CD4-positive, alpha-beta T cell treated with Interleukin-4 for 1 hour (primary cell): ENCODE measurements at places on chromosomes 5 and 9.

DNA sequence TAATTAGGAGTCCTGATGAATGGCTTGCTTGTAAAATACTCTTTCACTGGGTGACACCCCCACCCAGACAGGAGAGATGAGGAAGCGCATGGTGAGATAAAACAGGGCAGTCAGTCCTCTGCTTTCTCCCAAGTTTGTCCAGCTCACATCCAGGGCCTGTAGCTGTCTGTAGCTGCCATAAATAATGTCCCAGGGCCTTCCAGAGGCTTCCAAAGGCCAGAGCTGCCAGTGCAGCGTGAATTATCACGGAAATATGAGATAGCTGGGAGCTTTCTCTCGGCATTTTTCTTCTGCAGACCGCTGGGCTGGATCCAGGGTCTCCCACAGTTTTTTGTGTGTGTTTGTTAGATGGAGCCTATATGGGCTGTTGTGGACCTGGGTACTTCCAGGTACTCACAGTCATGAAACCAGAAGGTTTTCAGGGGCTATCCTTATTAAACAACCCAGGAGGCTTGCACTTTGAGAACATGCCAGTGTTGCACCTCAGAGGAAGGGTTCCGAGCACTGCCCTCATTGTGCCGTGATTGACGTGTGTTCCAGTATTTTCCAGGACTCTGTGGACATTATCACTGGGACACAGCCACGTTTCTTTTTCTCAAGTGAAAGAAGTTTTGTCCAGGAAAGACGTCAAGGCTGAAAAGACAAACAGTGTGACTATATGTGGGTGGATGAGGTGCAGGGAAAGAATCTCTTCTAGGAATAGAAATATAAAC, 117.5 kb downstream of the FGF1 start:
- no peak for DNase-seq

DNA sequence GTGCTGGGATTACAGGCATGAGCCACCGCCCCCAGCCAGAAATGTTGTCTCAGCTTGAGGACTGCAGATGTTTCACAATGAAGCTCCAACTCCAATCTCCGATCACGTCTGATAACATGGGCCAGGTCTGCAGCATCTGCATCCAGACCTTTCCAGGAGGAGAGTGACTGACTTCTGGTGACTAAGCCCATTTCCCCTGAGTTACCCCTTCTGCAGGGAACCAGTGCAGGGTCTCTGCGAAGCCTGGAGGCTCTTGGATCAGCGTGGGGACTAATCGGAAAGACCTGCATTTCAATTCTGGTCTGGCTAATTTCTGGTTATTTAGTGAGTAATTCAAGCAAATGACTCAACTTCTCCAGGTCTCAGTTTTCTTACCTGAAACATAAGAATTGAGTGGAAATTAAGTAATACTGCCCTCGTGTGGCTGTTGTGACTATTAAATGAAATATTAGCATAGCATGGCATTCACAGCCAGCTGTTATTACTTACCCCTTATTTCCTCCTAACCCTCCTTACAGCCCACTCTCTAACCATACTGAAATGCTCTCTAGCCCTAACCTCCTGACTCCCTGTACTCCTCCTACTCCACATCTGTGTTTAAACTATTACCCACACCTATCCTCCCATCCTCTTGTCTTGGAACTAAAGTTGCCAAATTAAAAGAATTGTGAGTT, 2.2 kb upstream of the GNPDA1 start:
- DNase-seq: peak; percentile 80

GRCh38 chr5:98942847-98943246, 14.0 kb upstream of the CHD1 start:
- DNase-seq: no peak

DNA sequence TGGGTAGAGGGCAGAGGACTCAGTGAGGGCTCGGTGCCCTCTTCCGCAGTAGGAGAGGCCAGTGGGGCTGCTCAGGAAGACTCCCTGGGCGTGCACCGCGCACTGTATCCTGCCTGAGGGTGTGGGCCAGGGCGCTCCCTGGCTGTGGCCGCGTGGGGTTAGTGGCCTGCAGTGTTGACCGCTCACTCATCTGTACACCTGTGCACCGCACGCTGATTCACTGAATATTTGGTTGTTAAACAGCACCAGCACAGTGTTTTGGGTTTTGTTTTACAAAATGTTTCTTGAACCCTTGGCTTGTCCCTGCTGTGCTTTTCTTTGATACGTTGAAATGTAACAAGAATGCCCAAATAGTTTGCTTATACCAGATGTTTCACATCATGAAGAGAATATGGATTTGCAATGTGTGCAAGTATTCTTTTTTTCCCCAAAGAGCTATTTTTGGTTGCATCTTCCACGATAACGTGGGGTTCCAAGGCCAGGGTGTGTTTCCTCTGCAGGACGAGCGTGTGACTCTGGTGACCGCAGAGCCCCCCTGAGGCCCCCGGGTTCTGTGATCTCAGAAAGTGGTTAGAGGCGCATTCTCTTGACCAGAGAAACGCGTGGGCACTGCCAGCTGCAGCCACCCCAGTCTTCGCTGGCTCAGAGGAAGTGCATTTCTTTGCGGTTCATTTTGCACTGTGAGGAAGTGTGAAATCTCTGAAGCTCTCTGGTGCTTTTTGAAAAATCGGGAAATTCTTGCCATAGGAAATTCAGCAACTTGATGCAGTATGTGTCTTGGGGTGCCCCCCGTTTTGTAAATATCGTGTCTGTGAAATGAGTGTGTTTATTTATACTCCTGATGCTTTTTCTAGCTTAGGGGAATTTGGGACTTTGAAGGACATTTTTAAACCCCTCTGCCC, 46.9 kb downstream of the AHRR start:
- DNase-seq: no peak

DNA sequence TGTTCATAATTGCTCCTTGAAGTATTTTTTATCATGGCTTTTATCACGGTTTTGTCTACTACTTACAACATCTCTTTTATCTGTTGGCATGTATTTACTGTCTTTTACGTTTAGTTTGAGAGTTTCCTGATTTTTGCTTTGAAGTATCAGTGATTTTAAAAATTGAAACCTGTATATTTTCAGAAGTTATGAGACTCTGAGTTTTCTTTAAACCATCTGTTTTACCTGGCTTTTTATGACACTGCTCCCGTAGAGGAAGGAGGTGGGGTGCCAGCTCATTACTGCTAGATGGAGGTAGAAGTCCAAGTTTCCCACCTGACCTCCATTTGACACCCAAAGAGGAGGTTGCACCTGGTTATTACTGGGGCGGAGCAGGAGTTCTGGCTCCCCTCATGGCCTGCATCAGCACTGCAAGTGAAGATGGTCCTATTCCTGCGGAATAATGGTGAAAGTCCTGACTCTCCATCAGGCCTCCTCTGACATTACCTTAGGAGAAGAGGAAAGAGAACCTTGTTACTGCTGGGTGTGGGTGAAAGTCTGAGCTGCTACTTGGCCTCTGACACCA, 10.0 kb upstream of the ZNF131 start:
- peak; percentile 51 for DNase-seq

GRCh38 chr9:129422843-129423192, 198.1 kb downstream of the C9orf50 start:
- DNase-seq: no peak

DNA sequence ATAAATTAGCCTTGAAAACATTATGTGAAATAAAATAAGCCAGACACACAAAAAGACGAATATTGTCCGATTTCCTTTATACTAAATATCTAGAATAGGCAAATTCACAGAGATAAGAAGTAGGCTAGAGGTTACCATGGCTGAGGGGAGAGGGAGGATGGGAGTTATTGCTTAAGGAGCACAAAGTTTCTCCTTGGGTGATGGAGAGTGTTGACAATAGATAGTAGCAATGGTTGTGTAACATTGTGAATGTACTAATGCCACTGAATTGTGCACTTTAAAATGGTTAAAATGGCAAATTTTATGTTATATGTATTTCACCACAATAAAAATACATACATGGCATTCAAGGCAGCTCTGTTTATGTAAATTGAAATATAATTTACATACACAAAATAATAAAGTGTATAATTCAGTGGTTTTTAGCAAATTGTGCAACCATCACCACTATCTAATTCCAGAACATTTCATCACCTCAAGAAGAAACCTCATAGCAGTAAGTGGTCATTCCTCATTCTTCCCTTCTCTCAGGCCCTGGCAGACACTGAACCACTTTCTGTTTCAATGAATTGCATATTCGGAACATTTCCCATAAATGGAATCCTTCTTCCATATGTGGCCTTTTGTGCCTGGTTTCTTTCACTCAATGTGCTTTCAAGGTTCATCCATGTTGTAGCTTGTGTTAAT, 59.2 kb downstream of the NDST1 start:
- DNase-seq: no peak

GRCh38 chr9:105389796-105390195, 58.0 kb upstream of the FSD1L start:
- no peak for DNase-seq

- no peak for DNase-seq
Observed at GRCh38 chr9:93346231-93347112, 105.0 kb upstream of the FAM120A start.

DNA sequence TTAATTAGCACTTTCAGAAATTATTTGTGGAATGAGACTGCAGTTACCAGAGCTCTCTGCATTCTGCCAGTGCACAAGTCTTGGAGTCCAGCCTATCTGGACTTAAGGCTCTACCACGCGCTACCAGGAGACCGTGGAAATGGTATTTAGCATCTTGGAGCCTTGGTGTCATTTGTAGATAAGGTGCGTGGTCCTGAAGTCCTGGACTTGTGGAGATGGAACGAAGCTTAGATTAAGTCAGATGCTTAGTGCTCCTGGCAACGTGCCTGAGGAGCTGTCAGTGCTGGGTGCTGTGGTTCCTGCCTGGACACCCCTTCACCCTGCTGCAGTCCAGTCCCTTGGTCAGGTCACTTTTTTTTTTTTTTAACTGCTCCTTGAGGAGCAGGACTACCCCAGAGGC, 59.7 kb downstream of the RCL1 start:
- no peak for DNase-seq

DNA sequence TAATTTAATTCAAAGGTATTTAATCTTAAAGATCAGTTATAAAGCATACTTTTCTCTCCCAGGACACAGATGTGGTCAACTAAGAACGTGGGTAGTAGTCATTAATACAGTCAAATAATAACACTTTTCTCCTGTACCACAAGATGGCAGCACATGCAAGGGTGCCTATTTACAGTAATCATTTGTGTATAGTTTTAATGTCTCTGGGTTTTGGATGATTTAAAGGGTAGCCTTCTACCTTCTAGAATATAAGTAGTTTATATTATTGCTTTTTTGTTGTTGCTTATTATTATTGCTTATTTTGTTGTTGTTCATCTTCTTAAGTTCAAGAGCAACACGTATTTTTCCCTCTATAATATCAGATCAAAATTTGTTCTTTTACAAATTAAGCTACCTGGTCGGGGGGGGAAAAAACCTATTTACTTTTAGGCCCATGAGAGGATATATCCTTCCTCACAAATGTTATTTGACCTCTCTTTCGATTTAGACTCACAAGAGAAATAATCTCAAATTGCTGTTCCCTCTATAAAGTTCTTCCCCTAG, 59.6 kb upstream of the SLC27A6 start:
- DNase-seq: peak; percentile 57

- DNase-seq: no peak
Observed at GRCh38 chr9:17083258-17083657, 51.6 kb upstream of the CNTLN start.

DNA sequence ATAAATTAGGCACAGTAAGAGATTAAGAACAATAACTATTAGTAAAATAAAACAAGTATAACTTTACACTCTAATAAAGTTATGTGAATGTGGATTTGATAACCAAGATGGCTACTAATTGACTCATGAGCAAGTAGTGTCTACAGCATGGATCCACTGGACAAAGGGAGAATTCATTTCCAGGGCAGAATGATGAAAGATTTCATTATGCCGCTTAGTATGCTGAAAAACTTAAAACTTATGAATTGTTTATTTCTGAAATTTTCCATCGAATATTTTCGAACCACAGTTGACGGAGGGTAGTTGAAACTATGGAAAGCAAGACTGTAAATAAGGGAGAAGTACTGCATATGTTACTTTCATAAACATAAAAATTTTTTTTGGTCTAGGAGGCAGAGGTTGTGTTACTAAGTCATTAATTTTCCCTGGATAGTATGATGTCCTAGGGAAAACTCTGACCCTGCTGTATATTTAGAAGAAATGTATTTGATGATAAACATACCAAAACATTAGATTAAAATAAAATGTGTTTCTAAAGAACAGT, 24.9 kb upstream of the TARS1 start:
- DNase-seq: no peak

- DNase-seq: no peak
Observed at GRCh38 chr5:160500786-160501779, 79.4 kb downstream of the PTTG1 start.

- no peak for DNase-seq
Observed at GRCh38 chr5:121982893-121983285, 21.1 kb downstream of the SRFBP1 start.

GRCh38 chr9:72289401-72289800, 75.6 kb downstream of the ZFAND5 start:
- no peak for DNase-seq

DNA sequence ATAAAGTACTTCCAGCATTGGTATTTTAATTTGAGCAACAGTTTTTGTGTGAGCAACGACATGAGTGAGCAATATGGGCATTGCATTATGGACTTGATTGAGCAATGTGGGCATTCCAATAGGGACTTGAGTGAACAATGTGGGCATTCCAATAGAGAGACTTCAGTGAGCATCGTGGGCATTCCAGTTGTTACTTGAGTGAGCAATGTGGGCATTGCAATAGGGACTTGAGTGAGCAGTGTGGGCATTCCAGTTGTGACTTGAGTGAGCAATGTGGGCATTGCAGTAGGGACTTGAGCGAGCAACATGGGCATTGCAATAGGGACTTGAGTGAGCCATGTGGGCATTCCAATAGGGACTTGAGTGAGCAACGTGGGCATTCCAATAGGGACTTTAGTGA, 52.2 kb downstream of the ZCCHC7 start:
- no peak for DNase-seq

GRCh38 chr5:68243681-68244080, 28.1 kb downstream of the PIK3R1 start:
- no peak for DNase-seq

- no peak for DNase-seq
Observed at GRCh38 chr9:135079676-135080075, 7.8 kb upstream of the OLFM1 start.

GRCh38 chr5:16160706-16161105, 18.9 kb downstream of the MARCHF11 start:
- no peak for DNase-seq

GRCh38 chr9:35508069-35508468, 18.2 kb downstream of the RUSC2 start:
- DNase-seq: no peak

DNA sequence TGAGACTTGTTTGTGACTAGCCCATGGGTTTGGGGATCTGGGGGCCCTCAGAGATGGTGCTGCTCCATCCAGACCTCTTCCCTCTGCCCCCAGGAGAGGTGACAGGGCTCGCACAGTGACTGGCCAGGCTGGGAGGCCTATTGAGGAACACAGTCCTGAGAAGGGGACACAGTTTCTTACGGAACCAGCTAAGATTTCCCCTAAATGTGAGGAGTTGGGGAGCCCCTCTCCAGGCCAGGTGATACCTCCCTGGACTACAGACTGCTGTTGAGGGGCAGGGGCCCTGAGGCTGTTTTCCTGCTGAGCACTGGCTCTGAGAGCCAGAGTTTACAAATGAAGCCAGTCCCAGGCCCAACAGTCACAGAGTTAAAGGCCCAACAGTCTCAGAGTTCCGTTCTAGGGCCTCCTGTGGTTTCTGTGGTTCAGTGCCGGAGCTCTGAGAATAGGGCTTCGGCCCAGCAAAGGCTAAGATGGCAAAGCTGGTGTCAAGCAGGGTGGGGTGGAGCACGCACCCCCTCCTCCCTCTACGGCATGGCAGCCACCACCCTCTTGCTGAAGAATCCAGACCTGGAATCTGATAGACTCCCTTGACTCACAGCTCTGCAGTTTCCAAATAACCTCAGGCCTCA, 1.1 kb upstream of the SEMA4D start:
- DNase-seq: peak; percentile 69
